ENCODE measurements at places on chromosomes 6 and 20. TPM values are rescaled to one million over a fixed set of nuclear protein-coding genes. Genes with fewer than 3 reads are reported as not detected.

Gene OTOR
- total RNA-seq: not detected

Gene KIAA0408
- total RNA-seq: 1.5 TPM

Gene TMC2
- not detected for total RNA-seq

Gene BPIFB4
- not detected for total RNA-seq

Gene RIMS1
- total RNA-seq: 0.55 TPM

Gene SLC32A1
- not detected for total RNA-seq

Gene KCNS1
- 0.33 TPM for total RNA-seq

Gene HLA-DQA1
- 2.9 TPM for total RNA-seq

GRCh38 chr6:92126088-92126487 lies 1293.3 kb downstream of the EPHA7 start:
- no peaks in the 10 kb centered on the region for H3K27me3 ChIP-seq
- no peak overlapping the region for H3K4me3 ChIP-seq

DNA sequence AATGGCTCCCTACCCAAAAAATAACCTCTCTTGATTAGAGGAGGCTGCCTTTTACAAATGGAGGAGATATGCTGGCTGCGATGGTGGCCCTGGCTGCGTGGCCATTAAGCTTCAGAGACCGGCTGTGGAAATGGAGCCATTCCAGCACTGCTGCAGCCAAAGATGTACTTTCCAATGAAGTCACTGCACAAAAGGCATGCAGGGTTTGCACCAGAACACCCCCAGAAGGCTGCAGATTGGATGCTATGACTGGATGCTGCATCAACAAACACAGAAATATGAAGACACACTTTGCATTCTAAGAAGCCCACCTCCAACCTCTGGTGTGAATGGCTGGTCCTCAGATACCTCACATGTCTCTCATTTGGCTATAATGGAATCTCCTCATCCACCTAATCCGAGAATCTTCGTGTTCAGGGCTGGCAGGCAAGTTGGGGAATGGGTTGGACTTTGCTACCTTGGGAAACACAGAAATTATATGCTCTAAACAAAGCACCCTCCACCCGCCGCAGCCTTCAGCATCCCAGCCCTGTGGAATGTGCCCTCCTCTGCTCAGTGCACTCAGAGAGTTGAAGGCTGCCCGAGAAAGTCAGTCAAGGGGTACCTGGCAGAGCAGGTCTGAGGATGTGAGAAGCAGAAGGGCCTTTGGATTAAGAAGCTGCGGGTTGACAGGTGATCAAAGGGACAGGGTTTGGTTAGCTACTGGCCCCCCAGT lies 35.3 kb downstream of the APCDD1L start:
- H3K27ac ChIP-seq: no peak overlapping the region
- DNase-seq: no peak
- H3K4me1 ChIP-seq: no peaks in the 10 kb centered on the region
- no peaks in the 10 kb centered on the region for H3K36me3 ChIP-seq

DNA sequence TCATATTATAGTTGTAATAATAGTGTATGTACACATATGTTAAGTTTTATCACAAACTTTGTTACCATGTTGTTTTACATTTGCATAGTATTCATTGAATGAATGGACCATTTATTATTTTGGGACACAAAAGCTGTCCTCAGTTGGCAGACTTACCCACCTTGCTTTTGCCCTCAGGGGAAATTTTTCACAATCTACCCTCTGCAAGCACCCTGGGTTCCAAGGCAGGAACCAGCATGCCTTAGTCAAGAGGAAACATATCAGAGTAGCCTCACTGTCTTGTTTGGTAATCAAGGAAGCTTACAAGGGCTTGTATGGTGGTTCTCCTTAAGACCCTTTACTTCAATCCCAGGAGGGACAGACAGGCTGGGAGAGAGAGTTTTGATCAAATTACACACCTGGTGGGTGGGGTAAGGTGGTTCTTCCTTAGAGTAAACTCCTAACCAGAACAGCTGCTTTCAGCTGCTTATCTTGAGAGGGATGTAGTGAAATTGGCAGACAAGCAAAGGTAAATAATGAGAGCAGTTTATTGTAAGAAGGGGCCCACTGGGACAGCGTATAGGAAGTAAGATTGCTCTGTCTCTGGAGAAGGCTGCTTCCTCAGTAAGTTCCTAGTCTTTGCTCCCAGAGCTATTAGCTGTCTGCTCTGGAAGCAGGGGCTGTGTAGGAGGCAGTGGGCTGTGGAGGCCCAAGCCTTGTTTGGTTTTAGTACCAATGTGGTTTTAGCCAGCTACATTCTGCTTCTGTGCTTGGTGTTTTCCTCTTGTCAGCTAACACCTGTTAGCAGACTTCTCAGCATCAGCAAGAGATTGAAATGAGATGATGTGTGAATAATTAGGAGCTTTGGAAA lies 31.1 kb downstream of the BRPF3 start:
- H3K36me3 ChIP-seq: peaks cover 80% of the 10 kb centered on the region
- no peaks in the 10 kb centered on the region for H3K27me3 ChIP-seq
- no peaks in the 10 kb centered on the region for H3K4me1 ChIP-seq

DNA sequence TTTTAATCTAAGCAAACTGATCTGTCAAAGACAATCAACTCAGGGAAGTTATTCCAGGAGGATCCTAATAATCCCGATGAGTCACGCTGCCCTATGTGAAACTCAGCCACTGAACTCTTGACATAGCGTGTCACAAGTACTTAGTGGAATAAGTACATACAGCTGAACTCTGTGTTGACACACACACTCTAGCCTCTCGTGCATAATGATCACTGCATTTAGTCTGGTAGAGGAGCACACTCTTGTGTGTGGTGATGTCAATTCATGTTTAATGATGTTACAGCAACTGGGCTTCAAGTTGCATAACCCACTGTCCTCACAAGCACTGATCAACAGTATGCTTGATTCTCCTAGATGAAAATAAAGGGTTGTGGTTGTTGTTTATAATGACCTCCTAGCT lies 148.3 kb downstream of the HACE1 start:
- H3K36me3 ChIP-seq: no peaks in the 10 kb centered on the region
- DNase-seq: no peak
- H3K4me1 ChIP-seq: no peaks in the 10 kb centered on the region
- no peaks in the 10 kb centered on the region for H3K27me3 ChIP-seq
- H3K4me3 ChIP-seq: no peak overlapping the region

DNA sequence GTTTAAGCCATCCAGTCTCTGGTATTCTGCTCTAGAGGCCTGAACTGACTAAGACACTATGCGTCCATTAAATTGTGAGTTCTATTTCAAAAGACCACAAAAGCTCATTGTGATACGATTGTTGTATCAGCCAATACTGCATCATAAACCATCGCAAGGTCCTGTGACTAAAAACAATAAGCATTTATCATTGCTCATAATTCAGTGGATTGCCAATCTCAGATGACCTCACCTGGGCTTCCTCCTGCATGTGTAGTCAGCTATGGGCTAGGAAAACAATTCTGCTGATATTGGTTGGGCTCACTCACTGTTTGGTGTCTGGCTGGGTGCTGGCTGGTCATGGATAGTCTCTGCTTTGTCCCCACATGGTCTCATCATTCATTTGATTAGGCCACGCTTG lies 592.7 kb upstream of the BTBD3 start:
- no peak overlapping the region for H3K4me3 ChIP-seq
- H3K27ac ChIP-seq: no peak overlapping the region
- no peaks in the 10 kb centered on the region for H3K36me3 ChIP-seq
- H3K27me3 ChIP-seq: no peaks in the 10 kb centered on the region
- no peaks in the 10 kb centered on the region for H3K4me1 ChIP-seq

- no peak overlapping the region for H3K27ac ChIP-seq
- H3K4me1 ChIP-seq: no peaks in the 10 kb centered on the region
- H3K27me3 ChIP-seq: no peaks in the 10 kb centered on the region
Measured at GRCh38 chr20:17077030-17077429, 149.8 kb upstream of the PCSK2 start.

- H3K27ac ChIP-seq: no peak overlapping the region
- DNase-seq: no peak
- H3K4me3 ChIP-seq: no peak overlapping the region
- no peaks in the 10 kb centered on the region for H3K27me3 ChIP-seq
- H3K36me3 ChIP-seq: no peaks in the 10 kb centered on the region
- H3K4me1 ChIP-seq: no peaks in the 10 kb centered on the region
Measured at GRCh38 chr6:146972546-146972945, 231.7 kb upstream of the STXBP5 start.

DNA sequence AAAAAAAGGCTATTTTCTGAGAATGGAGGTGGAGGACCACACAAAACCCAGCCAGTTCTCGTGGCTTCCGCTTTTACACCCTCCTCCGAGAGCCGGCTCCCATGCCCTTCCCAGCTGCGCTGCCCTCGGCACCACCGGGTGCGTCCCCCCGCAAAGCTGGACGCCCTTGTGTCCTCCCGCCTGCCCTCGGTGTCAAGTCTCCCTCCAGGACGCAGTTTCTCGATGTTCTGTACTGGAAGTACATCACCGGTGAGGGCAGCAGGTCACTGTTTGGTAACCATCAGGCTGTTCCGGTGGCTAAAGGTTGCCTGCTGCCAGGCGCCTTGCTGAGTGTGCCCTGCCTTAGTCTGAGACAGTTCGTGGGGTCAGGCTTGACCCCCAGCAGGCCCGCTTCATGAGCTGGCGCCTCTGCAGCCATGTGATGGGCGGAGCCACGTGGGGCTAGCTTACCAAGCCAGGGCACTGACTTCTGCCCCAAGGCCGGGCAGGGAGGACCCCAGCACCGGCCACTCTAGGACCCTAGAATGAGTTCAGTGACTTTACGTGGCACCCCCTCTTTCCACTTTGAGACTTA lies 34.6 kb downstream of the RREB1 start:
- H3K36me3 ChIP-seq: no peaks in the 10 kb centered on the region
- peaks cover 89% of the 10 kb centered on the region for H3K4me1 ChIP-seq
- H3K27ac ChIP-seq: peak overlapping the region; percentile 95
- no peak for DNase-seq

- no peak overlapping the region for H3K4me3 ChIP-seq
- H3K36me3 ChIP-seq: no peaks in the 10 kb centered on the region
- DNase-seq: no peak
- no peaks in the 10 kb centered on the region for H3K27me3 ChIP-seq
- H3K4me1 ChIP-seq: no peaks in the 10 kb centered on the region
Measured at GRCh38 chr20:17315407-17316231, 88.8 kb downstream of the PCSK2 start.

- H3K27me3 ChIP-seq: no peaks in the 10 kb centered on the region
- no peak for DNase-seq
- H3K36me3 ChIP-seq: no peaks in the 10 kb centered on the region
- no peak overlapping the region for H3K4me3 ChIP-seq
Measured at GRCh38 chr6:170444811-170445211, 108.3 kb downstream of the PSMB1 start.

DNA sequence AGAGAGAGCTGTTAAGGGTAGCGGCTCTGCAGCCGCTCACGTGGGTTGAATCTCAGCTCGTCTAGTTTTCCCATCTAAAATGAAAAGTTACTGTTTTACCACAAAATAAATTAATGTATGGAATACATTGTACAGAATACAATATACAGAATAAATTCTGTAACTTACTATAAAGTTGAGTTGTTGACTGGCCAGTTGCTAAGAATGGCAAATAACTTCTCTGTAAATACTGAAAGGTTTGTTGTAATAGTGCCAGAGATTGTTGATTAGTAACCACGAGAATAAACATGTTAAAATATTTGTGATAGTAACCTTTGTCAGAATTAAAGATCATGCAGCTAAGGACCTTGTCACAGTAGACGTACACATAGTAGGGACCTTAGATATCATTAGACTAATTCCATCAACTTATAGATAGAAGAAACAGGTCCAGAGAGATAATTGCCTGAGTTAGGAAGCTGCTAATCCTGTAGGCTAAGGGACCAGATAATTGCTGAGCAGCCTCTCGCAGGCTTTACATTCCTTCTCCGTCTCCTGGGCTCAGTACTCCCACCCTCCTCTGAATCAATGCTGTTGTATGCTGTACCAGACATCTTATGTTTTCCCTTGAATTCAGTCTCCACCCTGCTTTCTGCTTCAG lies 544 bp upstream of the NRM start:
- H3K4me1 ChIP-seq: peaks cover 38% of the 10 kb centered on the region
- H3K4me3 ChIP-seq: peak overlapping the region; percentile 67
- DNase-seq: no peak
- H3K27ac ChIP-seq: peak overlapping the region; percentile 86
- no peaks in the 10 kb centered on the region for H3K27me3 ChIP-seq

DNA sequence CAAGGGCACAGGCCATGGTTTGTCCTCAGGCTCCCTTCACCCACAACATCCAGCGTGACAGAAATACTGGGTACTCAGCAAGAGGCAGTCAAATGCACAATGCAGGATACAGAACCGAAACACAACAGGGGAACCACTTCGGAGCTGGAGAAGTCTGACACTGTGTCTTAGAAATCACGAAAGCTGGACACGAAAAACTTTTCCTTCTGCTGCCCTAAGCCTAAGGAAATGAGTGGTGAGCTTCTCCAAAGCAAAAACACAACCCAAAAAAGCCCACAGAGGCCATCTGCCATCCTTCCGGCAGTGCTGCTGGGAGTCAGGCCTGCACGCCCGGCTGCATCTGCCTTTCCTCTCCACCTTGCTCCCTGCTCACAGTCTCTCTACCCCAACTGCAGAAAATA lies 106.3 kb downstream of the SLC23A2 start:
- no peak overlapping the region for H3K4me3 ChIP-seq
- peaks cover 11% of the 10 kb centered on the region for H3K4me1 ChIP-seq
- peaks cover 12% of the 10 kb centered on the region for H3K36me3 ChIP-seq
- H3K27ac ChIP-seq: no peak overlapping the region

DNA sequence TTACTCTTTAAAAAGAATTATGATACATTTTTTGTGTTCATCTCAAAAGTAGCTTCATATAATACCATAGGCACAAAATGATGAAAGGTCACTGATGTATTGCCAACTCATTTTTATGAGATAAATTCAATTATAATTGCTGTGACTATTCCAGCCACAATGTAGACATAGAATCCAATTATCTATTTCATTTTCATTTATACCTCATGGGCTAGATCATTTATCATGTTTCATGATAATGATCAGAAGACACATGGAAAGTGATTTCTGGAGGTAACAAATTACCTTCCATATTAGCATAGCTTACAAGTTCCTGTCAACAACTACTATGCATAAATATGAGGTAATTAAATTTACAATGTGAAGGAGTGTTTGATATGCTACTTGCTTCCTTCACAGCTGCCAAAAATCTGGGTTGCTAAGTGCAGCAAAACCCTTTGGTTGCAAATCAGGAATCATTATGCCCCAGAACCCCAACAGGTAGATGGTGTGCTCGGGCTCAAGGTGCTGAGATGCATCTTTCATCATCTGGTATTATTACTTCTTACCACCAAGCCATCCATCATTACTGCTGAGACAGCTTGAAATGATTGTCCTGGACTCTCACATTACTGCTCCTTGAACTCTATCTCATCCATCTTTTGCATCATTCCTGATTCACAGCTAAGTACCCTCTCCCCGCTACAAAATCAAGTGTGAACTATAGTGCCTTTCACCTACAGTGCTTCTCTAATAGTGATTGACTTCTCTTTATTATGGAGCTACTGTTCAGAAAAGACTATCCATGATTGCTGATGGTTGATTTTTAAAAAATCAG lies 306.0 kb upstream of the THEMIS start:
- no peak for DNase-seq
- H3K27ac ChIP-seq: no peak overlapping the region
- H3K27me3 ChIP-seq: no peaks in the 10 kb centered on the region
- no peaks in the 10 kb centered on the region for H3K36me3 ChIP-seq
- H3K4me3 ChIP-seq: no peak overlapping the region
- H3K4me1 ChIP-seq: no peaks in the 10 kb centered on the region

GRCh38 chr6:110083875-110084585 lies 95.4 kb downstream of the WASF1 start:
- DNase-seq: no peak
- no peaks in the 10 kb centered on the region for H3K36me3 ChIP-seq
- no peaks in the 10 kb centered on the region for H3K27me3 ChIP-seq
- H3K27ac ChIP-seq: no peak overlapping the region
- H3K4me3 ChIP-seq: no peak overlapping the region

GRCh38 chr6:146498309-146498708 lies 45.3 kb upstream of the RAB32 start:
- no peaks in the 10 kb centered on the region for H3K4me1 ChIP-seq
- H3K4me3 ChIP-seq: no peak overlapping the region
- H3K27ac ChIP-seq: no peak overlapping the region
- H3K27me3 ChIP-seq: no peaks in the 10 kb centered on the region

Data from right atrium auricular region (tissue), 2 donors.